ENCODE measurements at places on chromosomes 1 and 21.

DNA sequence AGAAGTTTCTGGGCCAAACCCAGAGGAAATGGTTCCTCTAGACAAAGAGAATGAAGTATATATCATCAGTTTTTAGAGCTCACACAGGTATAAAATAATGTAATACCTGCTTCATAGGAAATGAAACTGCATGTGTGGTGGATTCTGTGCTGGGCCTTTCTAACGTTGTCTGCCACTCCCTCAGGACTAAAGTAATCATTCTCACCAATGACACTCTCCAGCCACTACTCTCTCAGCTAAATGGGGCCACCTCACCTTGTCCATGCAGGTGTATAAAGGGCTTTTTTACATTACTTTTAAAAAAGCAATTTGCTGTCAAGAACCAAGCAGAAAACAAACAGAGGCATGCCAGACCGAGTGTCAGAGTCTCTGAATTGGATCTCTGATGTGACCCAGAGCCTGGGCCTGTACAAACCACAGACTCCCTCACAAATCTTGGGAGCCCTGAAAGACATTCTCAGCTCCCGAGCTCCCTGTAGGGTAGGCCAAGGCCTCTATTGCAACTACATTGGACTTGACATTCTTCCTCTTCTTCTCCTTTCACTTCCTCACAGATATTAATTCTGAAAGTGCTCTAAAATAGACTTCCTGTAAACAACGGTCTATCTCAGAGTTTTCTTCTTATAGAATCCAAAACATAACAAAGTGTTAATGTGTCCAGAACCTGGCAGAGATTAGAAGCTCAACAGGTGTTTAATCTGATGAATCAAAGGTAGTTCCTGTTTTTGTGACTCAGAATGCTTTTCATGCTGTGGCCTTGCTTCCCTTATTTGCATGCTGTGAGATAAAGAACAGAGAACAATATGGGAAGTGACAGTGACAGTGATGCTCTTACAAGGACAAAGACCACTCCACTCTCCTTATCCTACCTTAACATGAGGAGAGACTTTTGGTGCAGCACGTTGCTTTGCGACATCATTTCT is 8.6 kb downstream of the AIM2 start:
- no peak for DNase-seq

GRCh38 chr1:153395776-153396175 is 4.9 kb upstream of the S100A8 start:
- DNase-seq = no peak

DNA sequence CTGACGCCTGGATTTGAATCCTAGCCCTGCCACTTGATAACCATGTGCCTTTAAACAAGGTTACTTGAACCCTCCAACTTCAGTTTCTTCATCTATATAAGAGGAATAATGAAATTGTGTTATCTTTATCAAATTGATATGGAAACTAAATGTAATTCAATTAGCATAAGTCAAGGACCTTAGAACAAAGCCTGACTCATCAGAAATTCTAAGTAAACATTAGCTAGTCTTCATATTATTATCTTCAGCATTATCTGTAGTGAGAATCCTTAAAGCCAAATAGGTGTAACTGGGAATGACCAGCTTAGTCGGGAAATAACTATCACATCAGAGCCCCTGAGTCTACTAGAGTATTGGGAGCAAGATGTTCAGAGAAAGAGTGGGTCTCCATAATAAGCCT is 6.6 kb downstream of the SELL start:
- no peak for DNase-seq

- DNase-seq = no peak
Observed at GRCh38 chr21:39131791-39132190, 51.5 kb downstream of the PSMG1 start.

GRCh38 chr1:20089328-20090077 is 19.5 kb downstream of the PLA2G5 start:
- no peak for DNase-seq
